H9 (cell line): ENCODE measurements at places on chromosomes 4 and X.

- H3K27me3 ChIP-seq = no peaks in the 10 kb centered on the region
- no peak overlapping the region for H3K4me3 ChIP-seq
- no peaks in the 10 kb centered on the region for H3K4me1 ChIP-seq
- H3K36me3 ChIP-seq = no peaks in the 10 kb centered on the region
- no peak for DNase-seq
Measured at GRCh38 chrX:57587607-57588006, 4.2 kb upstream of the ZXDB start.

GRCh38 chr4:69894721-69895120 is 34.8 kb upstream of the SULT1E1 start:
- H3K4me1 ChIP-seq = no peaks in the 10 kb centered on the region
- H3K27ac ChIP-seq = no peak overlapping the region
- no peaks in the 10 kb centered on the region for H3K36me3 ChIP-seq
- no peaks in the 10 kb centered on the region for H3K27me3 ChIP-seq
- H3K4me3 ChIP-seq = no peak overlapping the region

GRCh38 chr4:40373636-40374035 is 38.5 kb downstream of the CHRNA9 start:
- H3K27ac ChIP-seq = no peak overlapping the region
- DNase-seq = no peak
- H3K36me3 ChIP-seq = no peaks in the 10 kb centered on the region
- no peaks in the 10 kb centered on the region for H3K4me1 ChIP-seq

DNA sequence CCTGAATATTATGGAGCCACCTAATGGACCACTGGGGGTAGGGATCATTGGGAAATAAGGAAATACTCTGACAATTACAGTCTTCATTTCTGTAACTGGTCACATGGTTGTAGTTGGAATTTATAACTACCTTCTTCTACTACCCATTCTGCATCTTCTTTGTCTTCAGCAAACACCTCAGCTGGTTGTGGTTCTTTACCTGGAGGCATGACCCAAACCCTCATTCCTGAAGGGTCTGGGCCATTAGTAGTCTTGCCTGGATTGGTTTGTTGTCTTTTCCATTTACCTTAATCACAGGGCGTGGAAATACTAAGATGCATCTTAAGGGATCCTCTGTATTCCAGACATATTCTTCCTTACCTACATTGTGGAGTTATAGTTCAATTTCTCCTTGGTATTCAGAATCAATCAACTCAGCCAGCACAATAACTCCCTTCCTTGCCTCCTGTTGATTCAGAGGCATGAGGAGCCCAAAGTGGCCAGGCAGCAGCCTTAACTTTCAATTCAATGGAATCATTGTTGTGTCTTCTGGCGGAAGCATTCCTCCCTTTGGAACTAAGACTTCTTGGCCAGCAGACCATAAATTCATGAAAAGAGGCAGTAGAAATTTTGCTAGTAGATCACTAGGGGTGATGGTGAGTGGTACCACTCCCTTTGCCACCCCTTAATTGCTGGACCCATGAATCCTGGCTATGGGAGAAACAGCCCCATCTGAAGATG is 75.7 kb upstream of the RAP2C start:
- no peak for DNase-seq
- no peak overlapping the region for H3K27ac ChIP-seq
- no peaks in the 10 kb centered on the region for H3K4me1 ChIP-seq
- H3K36me3 ChIP-seq = peaks cover 10% of the 10 kb centered on the region
- H3K27me3 ChIP-seq = no peaks in the 10 kb centered on the region
- H3K4me3 ChIP-seq = no peak overlapping the region

- peaks cover 18% of the 10 kb centered on the region for H3K36me3 ChIP-seq
- no peak for DNase-seq
- H3K4me3 ChIP-seq = no peak overlapping the region
- H3K27me3 ChIP-seq = no peaks in the 10 kb centered on the region
Measured at GRCh38 chrX:70132224-70132623, 1.0 kb upstream of the IGBP1 start.

DNA sequence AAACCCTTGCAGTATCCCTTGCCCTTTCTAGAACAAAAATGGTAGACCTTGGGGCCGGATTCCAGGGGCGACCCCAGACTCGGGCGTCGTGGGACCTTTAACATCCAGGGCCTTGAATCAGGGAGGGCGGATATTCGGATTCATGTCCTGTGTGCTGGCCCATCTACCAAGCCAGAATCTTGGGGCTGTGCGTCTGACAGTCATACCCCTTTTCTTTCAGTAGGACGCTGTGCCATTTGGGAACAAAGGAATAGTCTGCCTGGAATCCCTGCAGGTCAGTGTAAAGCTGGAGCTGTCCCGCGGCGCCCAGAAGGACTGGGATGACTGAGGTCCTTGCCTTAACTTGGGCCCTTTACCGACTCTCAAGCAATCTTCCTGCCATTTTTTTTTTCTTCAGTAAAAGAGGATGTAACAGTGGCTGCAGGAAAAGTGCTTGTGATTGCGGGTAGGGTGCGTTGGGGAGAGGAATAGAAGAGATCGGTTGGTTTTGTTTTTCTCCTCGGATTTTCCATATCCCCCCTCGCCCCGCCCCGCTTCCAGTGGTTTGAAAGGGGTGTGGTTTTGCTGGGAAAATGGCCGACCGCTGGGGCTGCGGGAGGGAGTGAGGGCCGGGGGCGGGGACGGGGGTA is 518 bp downstream of the ARMCX1 start:
- peaks cover 35% of the 10 kb centered on the region for H3K36me3 ChIP-seq
- no peaks in the 10 kb centered on the region for H3K27me3 ChIP-seq
- DNase-seq = peak; percentile 41
- no peak overlapping the region for H3K27ac ChIP-seq

DNA sequence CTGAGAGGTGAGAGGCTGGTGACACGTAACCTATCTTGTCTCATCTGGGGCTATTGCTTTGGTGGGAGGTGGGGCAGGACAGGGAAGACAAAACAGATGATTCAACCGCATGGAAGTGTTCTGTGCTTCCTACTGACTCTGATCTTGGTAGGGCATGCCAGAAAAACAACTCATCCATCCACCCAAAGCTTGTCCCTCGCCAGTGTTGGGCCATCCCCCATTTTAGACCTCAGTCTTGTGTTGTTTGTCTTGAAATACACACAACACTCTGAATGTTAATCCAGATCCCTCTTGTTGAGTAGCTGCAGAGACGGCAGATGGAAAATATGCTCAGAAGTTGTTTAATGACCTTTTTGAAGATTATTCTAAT is 377 bp downstream of the CHRNA9 start:
- H3K36me3 ChIP-seq = no peaks in the 10 kb centered on the region
- H3K27ac ChIP-seq = no peak overlapping the region
- DNase-seq = no peak
- no peaks in the 10 kb centered on the region for H3K27me3 ChIP-seq

GRCh38 chr4:127482049-127482448 is 150.7 kb upstream of the INTU start:
- H3K27me3 ChIP-seq = no peaks in the 10 kb centered on the region
- no peak overlapping the region for H3K27ac ChIP-seq
- H3K36me3 ChIP-seq = no peaks in the 10 kb centered on the region
- no peak for DNase-seq
- H3K4me3 ChIP-seq = no peak overlapping the region

DNA sequence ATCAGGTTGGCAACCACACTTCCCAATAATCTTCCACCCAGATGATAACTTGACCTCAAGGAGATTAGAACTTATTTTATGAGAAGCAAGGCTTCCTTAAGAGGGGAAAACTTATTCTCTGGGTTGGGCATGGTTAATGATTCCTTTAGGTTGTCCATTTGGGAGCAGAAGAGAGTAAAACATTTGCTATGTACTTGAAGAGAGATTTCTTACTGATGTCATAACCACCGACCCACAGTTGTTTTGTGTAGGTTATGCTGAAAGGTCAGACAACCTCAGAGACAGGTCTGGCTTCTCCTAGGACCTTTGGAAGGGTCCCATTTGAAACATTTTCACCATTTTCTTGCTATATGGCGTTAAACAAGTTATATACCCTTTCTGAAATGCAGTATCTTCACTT is 56.1 kb downstream of the FAM114A1 start:
- no peaks in the 10 kb centered on the region for H3K4me1 ChIP-seq
- no peak for DNase-seq
- H3K4me3 ChIP-seq = no peak overlapping the region
- H3K27ac ChIP-seq = no peak overlapping the region
- no peaks in the 10 kb centered on the region for H3K27me3 ChIP-seq

GRCh38 chr4:98833384-98833783 is 95.5 kb downstream of the EIF4E start:
- no peaks in the 10 kb centered on the region for H3K4me1 ChIP-seq
- H3K27ac ChIP-seq = no peak overlapping the region
- H3K4me3 ChIP-seq = no peak overlapping the region
- no peak for DNase-seq
- no peaks in the 10 kb centered on the region for H3K27me3 ChIP-seq

DNA sequence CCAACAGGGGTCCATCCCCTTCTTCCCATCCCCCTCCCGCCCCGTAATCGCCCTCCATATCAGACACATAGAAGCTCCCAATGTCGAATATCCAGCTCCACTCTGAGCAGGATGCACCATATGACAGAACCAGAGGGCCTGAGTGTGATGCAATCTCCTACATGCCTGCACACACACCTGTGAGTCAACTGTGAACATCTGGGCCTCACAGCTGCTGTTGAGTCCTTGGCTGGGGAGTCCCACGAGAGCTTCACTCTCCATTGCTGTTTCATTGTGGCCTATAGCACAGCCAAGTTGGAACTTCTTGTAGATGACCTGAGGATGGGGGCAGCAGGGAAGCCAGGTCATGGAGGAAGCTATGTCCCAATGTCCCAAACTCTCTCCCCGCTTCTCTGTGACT is 8.2 kb downstream of the SLC38A5 start:
- no peak overlapping the region for H3K27ac ChIP-seq
- peaks cover 55% of the 10 kb centered on the region for H3K36me3 ChIP-seq
- no peak overlapping the region for H3K4me3 ChIP-seq
- no peak for DNase-seq
- no peaks in the 10 kb centered on the region for H3K4me1 ChIP-seq
- H3K27me3 ChIP-seq = no peaks in the 10 kb centered on the region

- H3K27me3 ChIP-seq = no peaks in the 10 kb centered on the region
- H3K36me3 ChIP-seq = no peaks in the 10 kb centered on the region
- no peak for DNase-seq
- no peak overlapping the region for H3K4me3 ChIP-seq
- H3K27ac ChIP-seq = no peak overlapping the region
Measured at GRCh38 chr4:147833254-147833653, 101.4 kb downstream of the ARHGAP10 start.

DNA sequence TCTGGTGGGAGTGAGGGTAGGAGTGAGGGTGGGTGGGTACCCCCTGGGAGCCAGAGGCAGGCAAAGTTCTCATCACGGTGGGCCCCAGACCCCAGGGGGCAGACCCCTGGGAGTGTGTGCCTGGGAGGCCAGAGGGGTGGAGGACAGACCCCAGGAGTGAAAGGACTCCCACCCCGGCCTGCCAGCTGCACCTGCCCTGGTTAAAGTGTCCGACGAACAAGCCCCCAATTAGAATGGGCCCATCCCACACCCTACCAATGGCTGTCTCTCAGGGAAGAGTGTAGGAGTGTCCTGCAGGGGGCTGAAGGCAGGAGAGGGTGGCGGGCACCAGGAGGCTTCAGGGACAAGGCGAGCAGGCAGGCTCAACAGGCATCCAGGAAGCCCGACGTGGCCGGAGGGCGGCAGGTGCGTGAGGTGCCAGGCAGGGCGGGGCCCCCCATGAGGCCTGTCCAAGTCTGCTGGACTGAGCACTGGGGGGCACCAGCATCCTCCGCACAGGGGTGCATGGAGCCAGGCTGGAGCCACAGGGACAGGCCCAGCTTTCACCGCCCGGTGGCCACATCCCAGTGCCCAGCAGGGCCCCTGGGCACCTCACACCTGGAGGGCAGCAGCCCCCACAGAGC is 8.7 kb downstream of the PDE6B start:
- no peak overlapping the region for H3K27ac ChIP-seq
- no peaks in the 10 kb centered on the region; the same call in 1 of the 2 replicates for H3K36me3 ChIP-seq
- peak; percentile 28 for DNase-seq
- H3K27me3 ChIP-seq = no peaks in the 10 kb centered on the region

- no peak overlapping the region for H3K27ac ChIP-seq
- peaks cover 1% of the 10 kb centered on the region; the same call in 2 of the 3 replicates for H3K36me3 ChIP-seq
- no peak overlapping the region for H3K4me3 ChIP-seq
- no peaks in the 10 kb centered on the region for H3K27me3 ChIP-seq
Measured at GRCh38 chr4:21991050-21991449, 42.5 kb upstream of the KCNIP4 start.

- DNase-seq = no peak
- no peaks in the 10 kb centered on the region for H3K36me3 ChIP-seq
- peaks cover 5% of the 10 kb centered on the region; the same call in 1 of the 2 replicates for H3K4me1 ChIP-seq
- no peak overlapping the region for H3K27ac ChIP-seq
Measured at GRCh38 chr4:94530073-94530472, 78.3 kb downstream of the PDLIM5 start.

DNA sequence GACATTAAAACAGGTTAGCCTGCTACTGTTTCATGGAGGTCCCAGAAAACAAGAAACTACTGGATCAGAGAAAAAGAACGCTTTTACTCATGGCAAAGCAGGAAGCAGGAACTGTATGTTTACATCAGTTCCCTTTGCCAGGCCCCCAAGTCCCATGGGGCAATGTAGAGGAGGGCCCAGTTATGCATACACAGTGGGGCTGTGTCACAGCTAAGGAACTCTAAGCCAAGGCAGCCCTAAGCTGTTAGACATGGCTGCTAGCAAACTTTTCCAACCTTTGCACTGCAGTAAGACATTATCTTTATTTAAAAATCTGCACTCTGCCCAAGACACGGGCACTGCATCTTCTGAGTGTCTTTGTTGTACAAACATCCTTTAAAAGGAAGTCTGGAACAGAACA is 975.8 kb downstream of the C4orf33 start:
- DNase-seq = no peak
- no peaks in the 10 kb centered on the region; the same call in 1 of the 2 replicates for H3K36me3 ChIP-seq
- H3K4me1 ChIP-seq = no peaks in the 10 kb centered on the region

GRCh38 chr4:147492761-147493160 is 11.9 kb downstream of the EDNRA start:
- no peaks in the 10 kb centered on the region for H3K36me3 ChIP-seq
- H3K27ac ChIP-seq = no peak overlapping the region
- no peaks in the 10 kb centered on the region for H3K27me3 ChIP-seq

DNA sequence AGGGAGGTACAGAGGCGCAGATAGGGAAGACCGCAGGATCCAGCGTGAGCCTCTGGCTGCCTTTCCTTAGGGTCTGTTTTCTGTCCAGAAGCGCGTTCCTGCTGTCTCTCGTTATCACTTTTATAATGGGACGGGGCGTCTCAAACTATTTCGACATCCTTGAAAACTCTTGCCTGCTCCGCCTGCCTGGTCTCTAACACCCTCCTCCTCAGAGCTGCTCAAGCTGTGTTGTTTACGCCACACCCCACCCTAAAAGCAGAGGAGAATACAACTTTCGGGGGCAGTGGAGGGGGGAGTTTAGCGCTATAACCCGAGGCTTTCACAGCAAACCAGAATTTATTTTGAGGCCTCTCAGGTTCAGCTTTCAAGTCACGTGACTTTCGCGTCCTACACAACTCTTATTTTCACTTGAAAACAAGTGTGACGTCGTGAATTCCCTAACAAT is 646 bp upstream of the FAM3A start:
- H3K36me3 ChIP-seq = peaks cover 7% of the 10 kb centered on the region; the same call in 1 of the 2 replicates
- peak; percentile 59 for DNase-seq
- H3K27ac ChIP-seq = peak overlapping the region; percentile 33
- H3K4me1 ChIP-seq = no peaks in the 10 kb centered on the region

- DNase-seq = no peak
- H3K36me3 ChIP-seq = no peaks in the 10 kb centered on the region
- no peak overlapping the region for H3K4me3 ChIP-seq
- no peaks in the 10 kb centered on the region for H3K27me3 ChIP-seq
- no peak overlapping the region for H3K27ac ChIP-seq
Measured at GRCh38 chr4:10552591-10553280, 95.5 kb upstream of the ZNF518B start.
